Heart right ventricle (tissue), 16 donors: ENCODE measurements at places on chromosomes 6 and 20. TPM values are rescaled to one million over a fixed set of nuclear protein-coding genes. Genes with fewer than 3 reads are reported as not detected.
A peak's percentile ranks its signal among the peaks of the same experiment; 100 is the strongest.

DNA sequence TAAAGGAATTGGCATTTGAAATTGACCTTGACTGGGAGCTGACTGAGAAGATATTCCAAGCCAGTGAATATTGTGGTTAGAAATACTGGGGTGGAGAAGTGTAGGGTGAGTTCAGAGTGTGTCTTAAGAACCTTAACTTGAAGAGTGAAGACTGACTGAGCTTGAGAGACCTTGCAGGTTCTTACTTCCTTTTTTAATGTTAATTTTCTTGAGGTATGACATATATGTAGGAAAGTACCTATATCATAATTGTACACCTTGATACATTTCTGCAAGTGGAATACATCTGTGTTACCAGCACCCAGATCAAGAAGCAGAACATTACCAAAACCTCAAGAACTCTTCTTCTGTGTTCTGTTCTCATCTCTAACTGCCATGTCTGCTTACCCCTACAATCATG, 11.0 kb downstream of the DHX35 start:
- no peak for DNase-seq

DNA sequence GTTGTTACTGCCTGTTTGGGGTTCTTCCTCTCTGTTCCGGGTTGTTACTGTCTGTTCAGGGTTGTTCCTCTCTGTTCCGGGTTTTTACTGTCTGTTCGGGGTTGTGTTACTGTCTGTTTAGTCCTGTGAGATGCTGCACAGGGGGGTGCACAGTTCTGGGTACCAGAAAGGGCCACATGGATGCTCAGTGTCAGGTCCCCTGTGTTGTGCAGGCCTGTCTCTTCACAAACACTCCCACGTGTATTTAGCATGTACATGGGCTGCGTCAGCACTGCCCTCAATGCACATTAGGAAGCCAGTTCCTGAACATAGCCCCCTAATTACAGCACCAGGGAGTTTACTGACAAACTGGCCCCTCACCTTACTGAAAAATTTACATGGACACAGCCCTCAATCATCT, 118.5 kb downstream of the DLL1 start:
- no peak for DNase-seq

Gene FOXA2
- total RNA-seq, result not detected

DNA sequence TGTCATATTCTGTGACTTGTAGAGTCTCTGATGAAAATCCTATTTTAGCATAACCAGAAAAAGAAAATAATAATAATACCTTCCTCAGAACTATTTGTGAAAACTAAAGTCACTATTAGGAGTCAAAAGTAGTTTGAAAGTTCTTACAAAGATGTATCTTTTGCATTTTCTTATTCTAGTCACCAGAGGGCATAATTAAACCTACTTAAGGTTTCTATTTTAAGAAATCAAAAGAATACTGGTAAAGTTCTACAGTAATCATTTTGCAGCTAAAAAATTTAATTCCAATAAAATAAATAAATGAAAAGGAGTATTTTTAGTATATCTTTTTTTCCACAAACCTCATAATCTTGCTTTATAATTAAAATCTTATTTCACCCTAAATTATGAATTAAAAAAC, 28.0 kb upstream of the MCM9 start:
- no peak for DNase-seq

DNA sequence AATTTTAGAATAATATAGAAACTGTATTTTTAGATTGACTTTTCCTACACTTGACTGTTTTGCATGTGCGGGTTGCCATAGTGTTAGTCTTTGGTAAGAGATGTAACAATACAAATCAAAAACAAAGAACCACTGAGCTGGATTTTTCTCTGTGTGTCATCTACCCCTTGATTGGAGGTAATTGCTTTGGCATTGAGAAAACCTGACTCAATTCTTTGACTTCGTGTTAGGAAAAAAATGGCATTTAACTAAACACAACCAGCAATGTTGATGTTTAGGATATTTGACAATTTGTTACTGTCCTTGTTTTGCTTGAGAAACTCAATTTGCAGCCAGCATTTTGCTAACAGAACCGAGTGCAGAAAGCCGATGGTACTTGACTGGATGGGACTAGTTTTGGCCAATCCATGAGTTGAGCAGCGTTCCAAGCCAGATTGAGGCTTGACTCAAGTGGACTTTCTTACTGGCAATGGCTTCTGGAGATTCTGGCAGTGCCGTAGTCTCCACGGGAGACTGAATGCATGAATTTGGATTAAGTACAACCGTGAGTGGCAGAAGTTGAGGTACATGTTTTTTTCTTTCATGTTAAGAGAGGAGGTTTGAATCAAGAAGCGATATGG, 17.1 kb downstream of the TPBG start:
- no peak for DNase-seq

GRCh38 chr20:57124366-57124765, 142.1 kb downstream of the BMP7 start:
- no peak for DNase-seq

GRCh38 chr6:148999501-148999900, 252.7 kb downstream of the UST start:
- DNase-seq, result no peak

Gene ECT2L
- 5.9 TPM for total RNA-seq

DNA sequence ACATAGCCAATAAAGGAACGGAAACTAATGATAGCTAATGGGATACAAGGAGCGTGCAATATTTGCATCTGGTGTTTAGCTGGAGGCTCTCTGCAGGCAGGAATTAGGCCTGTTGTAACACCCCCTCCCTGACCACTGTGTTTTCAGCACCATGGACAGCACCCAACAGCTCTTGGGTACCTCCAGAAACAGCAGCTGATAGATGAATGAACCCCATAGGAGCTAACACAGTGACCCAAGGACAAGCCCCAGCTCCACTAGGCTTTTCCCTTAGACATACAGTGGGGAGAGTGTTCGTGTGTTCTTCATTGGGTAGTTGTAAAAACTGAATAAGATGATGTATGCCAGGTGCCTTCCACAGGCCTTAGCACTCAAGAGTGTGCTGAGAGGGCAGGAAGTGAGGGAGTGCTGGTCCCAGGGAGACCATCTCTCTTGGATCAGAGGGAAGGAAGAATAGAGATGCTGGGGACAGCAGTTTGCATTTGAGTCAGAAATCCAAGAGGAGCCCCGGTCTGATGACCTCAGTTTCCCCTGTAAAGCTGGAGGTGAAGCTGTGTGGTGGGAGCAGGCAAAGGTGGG, 161.3 kb downstream of the PHACTR3 start:
- DNase-seq, result no peak

GRCh38 chr6:54700158-54700557, 146.4 kb upstream of the FAM83B start:
- no peak for DNase-seq

DNA sequence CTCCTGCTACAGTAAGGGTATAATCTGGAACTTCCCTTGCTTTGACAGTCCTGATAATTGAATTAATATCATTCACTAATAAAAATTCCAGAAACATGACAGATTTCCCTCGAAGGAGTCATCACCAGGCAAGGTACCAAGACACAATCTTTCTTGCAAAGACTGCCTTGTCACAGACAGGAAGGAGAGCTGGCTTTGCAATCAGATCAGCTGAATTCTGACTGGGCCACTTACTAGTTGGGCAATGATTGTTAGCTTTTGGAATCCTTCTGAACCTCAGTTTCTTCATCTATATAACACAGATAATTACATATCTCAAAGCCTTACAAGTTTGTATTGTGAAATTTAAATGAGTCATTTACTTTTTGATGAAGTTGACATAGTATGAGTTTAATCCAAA, 344.2 kb downstream of the RFPL4B start:
- peak; percentile 13 for DNase-seq

- no peak for DNase-seq
These were observed 29.9 kb upstream of the PRDM1 start for GRCh38 chr6:106056060-106056745.

DNA sequence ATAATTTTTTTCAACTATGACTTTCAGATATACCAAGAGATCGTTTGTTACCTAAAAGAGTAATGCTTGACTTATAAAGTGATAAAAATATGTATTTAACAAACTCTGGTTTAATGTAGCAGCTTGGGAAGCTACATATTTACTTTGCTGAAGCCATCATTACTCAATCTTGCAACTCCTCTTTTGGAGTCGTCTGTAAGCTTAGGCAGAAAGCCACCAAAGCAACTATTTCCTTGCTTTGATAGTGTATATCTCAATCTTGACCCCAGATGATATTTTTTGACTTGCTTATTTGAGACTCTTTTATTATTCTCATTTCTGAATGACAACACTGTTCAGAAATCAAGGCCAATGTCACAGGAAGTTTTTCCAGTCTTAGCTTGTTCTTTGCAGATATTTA, 183.0 kb downstream of the SAMD5 start:
- DNase-seq, result no peak

- no peak for DNase-seq
These were observed 128.0 kb downstream of the PHACTR1 start for GRCh38 chr6:12844284-12845223.

DNA sequence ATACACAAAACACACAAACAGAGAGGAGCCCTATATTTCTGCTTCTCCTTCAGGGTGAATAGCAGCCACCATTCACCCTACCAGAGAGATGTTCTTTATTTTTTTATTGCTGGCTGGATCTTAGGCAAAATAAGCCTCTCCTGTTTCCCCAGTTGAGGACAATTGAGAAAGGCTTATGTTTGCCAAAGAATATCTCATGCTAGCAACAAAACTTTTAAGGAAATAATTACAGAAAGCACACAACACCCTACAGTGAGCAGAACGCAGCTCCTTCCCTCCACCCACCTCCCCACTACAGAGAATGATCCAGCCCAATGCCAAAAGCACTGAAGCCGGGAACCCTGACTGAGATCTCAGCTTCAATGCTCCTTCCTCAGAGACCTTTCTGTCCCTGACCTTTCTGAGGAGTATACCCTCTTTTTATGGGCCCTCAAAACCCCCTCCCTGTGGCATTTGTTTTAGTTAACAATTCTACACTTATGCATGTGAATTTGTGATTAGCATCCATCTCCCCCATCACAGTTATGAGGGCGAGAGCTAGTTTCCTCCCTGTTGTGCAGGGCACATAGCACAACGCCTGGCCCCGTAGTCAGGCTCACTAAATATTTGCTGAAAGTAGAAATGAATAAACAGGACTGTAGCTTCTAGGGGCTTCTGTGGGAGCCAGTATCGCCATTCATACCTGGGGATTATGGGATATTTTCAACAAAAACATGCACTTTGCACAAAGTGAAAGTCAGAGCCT, 491.6 kb upstream of the CDH4 start:
- no peak for DNase-seq

GRCh38 chr20:46213946-46214823, 94.1 kb downstream of the CDH22 start:
- DNase-seq, result no peak

DNA sequence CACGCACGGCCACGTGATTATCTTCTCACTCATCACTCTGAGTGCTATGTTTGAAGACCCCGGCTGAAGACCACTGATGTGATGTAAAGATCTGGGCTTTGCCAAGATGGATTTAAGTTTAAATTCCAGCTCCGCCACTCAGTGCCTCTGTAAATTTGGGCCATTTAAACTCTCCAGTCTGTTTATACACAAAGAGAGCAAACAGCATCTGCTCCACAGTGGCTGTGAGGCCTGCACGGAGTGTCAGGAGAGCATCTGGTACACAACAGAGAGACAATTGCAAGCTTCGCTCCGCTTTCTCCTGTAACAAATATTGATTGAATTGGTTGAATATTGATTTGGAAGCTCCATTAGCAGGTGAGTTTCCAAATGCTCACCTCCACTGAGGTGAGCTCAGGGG, 80.5 kb upstream of the FRMD1 start:
- no peak for DNase-seq

GRCh38 chr6:16764188-16764950, 3.1 kb upstream of the ATXN1 start:
- no peak for DNase-seq

GRCh38 chr20:24670341-24670872, 201.0 kb downstream of the SYNDIG1 start:
- no peak for DNase-seq

DNA sequence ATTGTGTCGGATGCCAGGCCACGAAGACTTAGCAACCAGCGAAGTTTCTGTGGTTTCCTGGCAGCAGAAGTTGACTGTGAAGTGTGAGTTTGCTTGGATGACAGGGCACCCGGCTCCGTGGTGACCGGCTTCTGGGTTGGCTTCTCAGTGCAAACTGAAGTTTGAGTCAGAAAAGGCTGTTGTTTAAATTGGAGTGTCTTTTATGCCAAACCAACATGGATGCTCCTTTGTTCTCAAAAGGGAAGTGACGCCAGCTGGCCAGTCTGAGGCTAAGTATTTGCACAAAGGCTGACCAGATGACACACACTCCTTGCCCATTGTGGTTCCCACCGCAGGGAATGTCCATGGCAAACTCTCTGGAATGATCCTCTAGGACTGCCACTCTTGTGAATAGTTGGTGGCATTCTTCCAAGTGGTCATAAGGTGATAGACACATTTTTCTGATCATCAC, 164.8 kb upstream of the QKI start:
- no peak for DNase-seq

Gene HAO1
- total RNA-seq, result not detected

Gene TXNDC5
- 37.9 TPM for total RNA-seq

Gene TREM2
- total RNA-seq, result 1.9 TPM

Gene DPM1
- total RNA-seq, result 52.8 TPM

Gene MCUR1
- 33.3 TPM for total RNA-seq

GRCh38 chr6:139172151-139172550, 37.3 kb downstream of the HECA start:
- no peak for DNase-seq

Gene GABRR2
- total RNA-seq, result 1.2 TPM

Gene NHLRC1
- 1.8 TPM for total RNA-seq

Gene ERVFRD-1
- not detected for total RNA-seq

GRCh38 chr6:40998661-40999060, 40.4 kb downstream of the UNC5CL start:
- DNase-seq, result peak; percentile 39
